ENCODE measurements at places on chromosomes 11 and 22. TPM values are rescaled to one million over a fixed set of nuclear protein-coding genes. Genes with fewer than 3 reads are reported as not detected.

The DNAJC4 gene
- 12.6 TPM for total RNA-seq

The MMP7 gene
- total RNA-seq: 0.17 TPM

The SLC1A2 gene
- 2.1 TPM for total RNA-seq

The P2RY2 gene
- total RNA-seq: under 0.01 TPM

The NNMT gene
- 639 TPM for total RNA-seq

The HMBS gene
- total RNA-seq: 6.9 TPM

The USH1C gene
- not detected for total RNA-seq

The MRPL49 gene
- total RNA-seq: 70.8 TPM
